ENCODE measurements at places on chromosomes 4 and X.

DNA sequence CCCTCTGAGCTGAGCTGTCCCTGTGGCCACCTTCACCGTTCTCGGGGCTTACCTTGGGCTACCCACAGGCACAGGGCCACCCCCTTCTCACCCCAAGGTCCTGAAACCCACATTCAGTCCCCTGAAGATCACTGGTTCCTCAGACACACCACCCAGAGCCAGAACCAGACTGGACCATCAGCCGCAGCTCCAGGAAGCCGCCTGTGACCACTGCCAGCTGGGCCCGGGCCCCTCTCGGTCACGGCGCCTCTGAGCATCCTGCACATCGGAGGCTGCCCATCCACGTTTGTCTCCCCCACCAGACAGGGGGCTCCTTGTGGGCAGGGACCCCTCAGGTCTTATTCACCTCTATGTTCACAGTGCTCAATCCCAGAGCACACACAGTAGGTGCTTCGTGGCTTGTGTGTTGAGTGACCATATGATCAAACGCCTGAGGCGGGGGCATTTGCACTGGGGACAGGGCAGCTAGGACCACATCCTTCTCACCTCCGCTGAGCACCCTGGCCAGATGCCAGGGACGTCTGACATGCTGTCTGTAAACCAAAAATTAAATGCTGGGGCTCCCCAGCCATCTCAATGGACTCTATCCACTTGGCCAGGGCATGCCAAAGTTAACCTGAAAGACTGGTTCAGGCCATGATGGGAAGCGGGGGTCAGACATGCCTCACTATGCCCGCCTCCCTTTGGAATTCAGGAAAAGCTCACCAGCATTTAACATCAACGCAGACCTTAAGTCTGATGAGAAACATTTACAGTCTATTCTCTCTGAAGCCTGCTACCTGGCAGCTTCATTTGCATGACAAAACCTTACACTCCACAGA is 109.4 kb upstream of the AFAP1 start:
- no peak for DNase-seq

GRCh38 chr4:140094438-140095420 is 59.3 kb downstream of the MAML3 start:
- peak; percentile 33 for DNase-seq

DNA sequence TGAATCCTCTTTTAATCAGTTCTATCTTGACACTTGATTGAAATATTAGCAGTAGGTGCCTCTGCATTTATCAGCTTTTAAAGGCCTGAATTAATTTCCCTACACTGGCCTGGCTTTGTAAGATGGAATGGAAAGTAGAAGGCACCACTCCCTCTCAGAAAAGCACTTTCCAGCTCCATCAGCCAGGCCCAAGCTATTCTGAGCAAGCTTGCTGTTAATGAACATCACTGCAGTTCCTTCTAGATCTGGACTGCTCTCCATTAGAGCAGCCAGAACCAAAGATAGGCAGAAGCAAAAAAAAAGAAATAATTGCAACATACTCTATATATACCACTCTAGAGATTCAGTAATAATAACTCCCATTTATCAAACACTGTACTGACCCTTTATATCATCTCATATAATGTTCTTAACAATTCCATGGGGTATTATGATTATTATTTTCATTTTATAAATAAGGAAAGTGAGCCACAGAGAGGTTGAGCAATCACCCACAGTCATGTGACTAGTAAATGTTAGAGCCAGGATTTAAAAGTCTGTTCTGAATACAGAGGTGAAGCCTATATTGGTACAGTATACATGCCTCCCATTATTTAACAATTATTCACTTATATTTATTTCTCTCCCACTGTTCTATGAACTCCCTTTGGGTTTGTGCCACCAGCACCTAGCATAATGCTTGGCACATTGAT is 39.4 kb upstream of the GPC3 start:
- DNase-seq = no peak

DNA sequence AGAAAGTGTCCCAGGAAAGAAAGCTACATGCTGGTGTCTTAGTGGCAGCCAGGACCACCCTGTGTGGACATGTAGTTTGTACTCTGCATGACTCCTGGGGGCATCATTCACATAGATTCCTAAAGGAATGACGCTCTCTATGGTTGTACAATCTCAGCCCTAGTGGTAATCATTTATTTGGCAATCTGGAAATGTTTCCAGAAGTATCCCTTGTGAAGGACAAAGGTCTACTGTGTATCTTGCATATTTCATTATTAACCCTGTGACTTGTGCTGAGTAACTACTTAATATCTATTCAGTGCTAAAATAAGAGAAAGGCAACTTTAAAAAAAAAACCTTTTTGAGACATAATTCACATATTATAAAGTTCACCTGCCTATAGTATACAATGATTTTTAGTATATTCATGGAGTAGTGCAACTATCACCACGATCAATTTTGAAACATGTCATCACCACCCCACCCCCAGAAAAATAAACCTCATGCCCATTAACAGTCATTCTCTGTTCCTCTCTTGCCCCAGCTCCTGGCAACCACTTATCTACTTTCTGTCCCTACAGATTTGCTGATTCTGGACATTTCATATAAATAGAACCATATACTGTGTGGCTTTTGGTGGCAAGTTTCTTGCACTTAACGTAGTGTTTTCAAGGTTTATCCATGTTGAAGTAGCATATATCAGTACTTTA is 51.7 kb downstream of the SHROOM3 start:
- DNase-seq = no peak

DNA sequence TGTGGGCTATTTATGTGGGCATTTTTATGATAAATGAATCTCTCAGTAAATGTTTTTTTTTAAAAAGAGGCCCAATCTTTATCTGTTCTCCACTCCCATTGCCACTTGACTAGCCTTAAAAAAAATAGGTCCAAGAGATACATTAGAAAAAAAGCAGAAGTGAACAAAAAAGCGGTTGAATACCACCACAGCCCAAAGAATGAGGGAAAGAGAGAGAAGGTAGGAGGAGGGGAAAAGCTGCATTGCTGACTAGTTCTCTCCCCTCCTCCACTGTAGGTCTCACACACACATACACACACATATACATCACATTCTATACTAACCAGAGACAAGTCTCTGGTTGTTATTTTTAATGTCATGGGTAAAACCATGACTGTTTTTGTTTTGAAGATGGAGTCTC is 95.8 kb upstream of the IL13RA1 start:
- no peak for DNase-seq

DNA sequence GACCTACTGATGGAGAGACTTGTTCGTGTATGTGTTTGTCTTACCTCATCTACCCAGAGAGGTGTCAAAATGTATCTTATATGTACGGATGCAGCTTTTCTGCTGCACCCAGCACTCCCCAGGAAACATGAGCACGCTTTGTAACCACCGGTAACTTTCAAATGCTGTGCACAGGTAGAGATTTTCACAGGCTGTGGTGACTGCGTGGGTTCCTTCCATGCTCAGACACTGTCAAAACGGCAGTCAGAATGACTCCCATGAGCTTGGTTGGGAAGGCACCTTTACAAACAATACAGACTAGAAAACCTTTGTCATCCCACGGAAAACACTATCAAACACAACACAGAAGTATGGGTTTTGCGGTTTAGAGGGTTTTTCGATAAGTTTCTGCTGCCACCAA is 28.2 kb downstream of the F11 start:
- DNase-seq = no peak

DNA sequence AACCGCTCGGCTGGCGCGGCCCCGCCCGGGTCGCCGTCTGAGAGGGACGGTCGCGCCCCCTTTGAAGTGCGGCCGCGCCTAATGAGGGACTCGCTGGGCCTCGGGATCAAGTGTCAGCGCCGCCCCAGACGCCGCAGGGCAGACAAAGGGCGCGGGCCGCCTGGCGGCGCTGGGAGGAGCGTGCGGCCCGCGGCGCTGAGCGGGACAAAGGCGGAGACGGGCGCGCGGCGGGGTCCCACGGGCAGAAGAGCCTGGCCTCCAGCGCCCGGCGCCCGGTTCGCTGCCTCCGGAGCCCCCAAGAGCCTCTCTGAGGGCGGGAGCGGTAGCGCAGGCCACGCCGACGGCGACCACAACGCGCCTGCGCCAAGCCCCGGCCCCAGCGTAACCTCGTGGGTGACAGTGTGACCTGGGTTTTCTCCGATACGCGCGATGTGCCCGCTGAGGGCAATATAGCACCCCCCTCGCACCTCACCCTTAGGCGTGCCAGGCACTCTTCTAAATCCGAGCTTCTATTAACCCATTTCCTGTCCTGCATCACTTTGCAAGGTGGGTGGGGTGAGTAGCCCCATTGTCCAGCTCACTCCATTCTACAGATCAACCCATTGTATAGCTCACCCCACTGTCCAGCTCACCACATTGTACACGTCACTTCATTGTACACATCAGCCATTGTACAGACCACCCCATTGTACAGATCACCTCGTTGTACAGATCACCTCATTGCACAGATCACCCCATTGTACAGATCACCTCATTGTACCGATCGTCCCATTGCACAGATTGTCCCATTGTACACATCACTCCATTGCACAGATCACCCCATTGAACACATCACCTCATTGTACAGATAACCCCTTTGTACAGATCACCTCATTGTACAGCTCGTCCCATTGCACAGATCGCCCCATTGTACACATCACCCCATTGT is 33.7 kb upstream of the STX18 start:
- DNase-seq = peak; percentile 87

- no peak for DNase-seq
Observed at GRCh38 chr4:59127006-59127405, 2016.8 kb upstream of the IGFBP7 start.

GRCh38 chrX:20204351-20204750 is 62.4 kb downstream of the RPS6KA3 start:
- no peak for DNase-seq

- DNase-seq = no peak
Observed at GRCh38 chr4:189228726-189229125, 711.9 kb upstream of the FRG1 start.

- no peak for DNase-seq
Observed at GRCh38 chr4:82429728-82430192, 502 bp downstream of the HNRNPDL start.

All from nephron progenitor cell (in vitro differentiated cells).